ENCODE measurements at places on chromosomes 2 and 18. TPM values are rescaled to one million over a fixed set of nuclear protein-coding genes. Genes with fewer than 3 reads are reported as not detected.

Gene SATB2
- polyA plus RNA-seq, result 4.3 TPM

DNA sequence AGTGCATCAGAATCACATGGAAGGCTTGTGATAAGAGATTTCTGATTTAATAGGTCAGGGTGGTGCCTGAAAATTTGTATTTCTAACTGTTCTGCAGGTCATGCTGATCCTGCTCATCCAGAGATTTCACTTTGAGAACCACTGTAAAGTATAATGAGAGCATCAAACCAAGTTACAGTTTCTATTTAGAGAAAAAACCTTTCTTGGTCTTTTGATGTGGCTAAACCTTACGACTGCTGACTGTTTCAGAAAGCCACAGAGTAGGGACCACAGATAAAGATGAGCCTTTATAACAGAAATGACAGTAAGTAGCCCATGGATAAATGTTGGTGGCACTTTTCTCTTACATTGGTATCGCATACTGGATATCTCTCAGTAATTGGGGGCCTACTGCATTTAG lies 109.4 kb upstream of the FANCL start:
- DNase-seq, result no peak

Gene B3GNT7
- polyA plus RNA-seq, result 4.2 TPM

Gene OBSL1
- 123 TPM for polyA plus RNA-seq

Gene DSG2
- 41.7 TPM for polyA plus RNA-seq

DNA sequence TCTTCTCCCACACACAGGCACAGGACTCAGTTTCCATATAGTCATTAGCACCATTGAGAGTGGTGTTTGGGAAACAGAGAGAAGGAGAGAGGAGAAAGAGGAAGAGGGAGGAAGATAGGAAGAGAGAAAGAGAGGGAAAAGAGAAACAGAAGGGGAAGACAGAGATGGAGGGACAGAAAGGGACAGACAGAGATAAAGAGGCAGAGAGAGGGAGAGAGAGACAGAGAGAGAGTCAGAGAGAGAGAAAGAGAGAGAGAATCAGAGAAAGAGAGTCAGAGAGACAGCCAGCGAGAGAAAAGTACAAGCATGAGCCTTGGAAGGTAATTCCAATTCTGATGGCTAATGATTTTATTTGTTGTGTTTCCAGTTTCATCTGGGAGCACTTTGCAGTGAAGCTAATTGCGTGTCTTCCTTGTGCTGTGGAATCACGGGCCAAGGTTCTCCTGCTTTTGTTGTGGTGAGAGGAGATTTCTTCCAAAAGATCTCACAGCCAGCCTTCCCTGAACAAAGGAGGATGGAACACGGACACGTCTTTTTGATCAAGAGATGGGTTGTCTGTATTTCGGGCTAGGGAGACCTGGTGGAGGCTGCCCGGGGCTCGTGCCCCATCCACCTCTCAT lies 153.6 kb upstream of the TWIST2 start:
- DNase-seq, result no peak

DNA sequence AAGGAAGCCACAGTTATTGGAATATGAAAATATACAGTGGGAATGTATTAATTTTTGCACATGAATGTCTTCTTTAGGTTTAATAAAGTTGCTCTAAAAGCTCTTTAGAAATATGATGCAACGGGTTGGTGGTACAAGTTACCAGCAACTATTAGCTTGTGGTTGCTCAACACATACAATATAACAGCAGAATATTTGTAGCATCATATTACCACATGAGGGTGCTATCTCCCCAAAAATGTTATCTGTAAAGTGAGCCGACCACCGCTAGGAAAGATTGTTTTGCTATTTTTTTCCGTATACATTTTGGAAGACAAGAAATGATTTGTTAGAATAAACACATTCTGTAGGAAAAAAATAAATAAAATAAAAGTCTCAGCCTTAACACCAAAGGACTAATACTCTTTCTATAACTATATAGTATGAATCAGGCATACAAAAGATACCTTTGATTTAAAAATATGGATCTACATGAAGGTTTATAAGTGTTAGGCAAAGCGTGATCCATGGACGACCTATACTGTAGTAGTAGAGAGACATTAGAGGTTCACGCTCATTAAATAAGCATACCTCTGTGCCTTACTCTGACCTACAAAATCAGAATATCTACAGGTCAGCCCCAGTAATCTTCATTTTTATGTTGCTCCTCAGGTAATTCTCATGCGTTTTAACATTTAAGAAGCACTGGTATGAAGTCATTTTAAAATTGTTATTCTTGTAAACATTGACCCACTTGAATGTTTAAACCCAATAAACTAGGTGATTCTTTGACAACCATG lies 1110.6 kb upstream of the ACVR2A start:
- DNase-seq, result no peak

DNA sequence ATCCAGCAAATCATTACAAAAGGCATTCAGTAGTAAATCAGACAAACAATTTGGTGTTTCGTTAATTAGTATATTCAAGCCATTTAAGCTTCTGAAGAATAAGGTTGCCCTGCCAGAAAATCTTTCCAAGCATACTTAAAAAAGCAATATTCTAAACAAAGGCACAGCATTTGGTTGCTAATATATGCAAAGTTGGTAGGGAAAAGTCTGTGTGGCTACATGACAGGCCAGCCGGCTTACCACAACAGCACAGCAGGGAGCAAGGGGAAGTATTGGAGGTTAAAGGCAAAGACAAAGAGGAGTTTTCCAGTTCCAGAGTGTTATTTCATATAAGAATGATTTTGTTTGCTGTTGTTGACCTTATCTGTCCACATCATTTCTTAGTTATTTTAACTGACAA lies 282.3 kb downstream of the MBD5 start:
- DNase-seq, result no peak

DNA sequence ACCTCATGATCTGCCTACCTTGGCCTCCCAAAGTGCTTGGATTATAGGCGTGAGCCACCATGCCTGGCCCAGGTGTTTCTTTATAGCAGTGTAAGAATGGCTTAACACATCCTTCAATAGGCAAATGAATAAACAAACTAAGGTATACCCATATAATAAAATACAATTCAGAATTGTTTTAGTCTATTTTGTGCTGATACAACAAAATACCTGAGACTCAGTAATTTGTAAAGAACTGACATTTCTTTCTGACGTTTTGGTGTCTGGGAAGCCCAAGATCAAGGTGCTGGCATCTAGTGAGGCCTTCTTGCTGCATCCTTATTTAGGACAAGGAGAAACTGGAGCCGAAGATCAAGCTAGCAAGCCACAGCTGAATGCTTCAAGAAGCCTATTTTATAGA lies 1372.1 kb upstream of the DDX18 start:
- DNase-seq, result no peak

Gene KRTCAP3
- polyA plus RNA-seq, result 15.3 TPM

DNA sequence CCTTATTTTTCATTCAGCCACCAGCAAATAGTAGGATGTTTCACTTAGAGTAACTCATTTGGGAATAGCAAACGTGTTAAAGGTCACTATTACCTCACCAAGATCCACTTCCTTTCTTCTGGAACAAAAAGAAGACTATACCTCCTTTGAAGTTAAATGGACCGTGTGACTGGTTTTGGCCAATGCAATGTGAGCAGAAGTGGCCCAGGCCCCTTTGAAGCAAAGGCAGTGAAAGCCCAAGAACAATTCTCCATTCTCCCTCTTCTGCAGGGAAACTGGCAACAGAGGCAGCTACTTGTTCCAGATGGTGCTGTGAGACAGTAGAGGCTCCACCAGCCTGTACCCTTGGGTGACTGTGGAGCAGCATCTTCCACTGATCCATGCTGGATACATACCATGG lies 11.3 kb upstream of the MALL start:
- DNase-seq, result no peak

DNA sequence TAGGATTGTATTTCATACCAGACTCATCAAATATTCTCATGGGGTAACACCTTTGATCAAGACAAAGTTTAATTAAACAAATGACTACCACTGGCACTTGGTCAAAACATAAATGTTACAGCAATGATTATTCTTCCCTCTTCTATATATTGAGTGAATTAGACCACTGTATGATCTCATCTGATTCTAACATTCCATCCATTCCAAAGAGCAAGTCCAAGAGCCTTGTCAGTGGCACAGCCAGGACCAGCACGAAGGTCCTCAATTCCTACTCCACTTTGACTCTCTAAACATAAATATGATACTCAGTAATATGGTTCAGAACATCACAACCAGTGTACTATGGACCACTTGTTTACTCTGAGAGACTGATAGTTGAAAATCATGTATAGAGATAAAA lies 86.4 kb downstream of the AP1S3 start:
- DNase-seq, result no peak

Gene SLC16A14
- 12.0 TPM for polyA plus RNA-seq

Measured in left lung (tissue), 14 donors.